ENCODE measurements at places on chromosomes 2 and 18.

DNA sequence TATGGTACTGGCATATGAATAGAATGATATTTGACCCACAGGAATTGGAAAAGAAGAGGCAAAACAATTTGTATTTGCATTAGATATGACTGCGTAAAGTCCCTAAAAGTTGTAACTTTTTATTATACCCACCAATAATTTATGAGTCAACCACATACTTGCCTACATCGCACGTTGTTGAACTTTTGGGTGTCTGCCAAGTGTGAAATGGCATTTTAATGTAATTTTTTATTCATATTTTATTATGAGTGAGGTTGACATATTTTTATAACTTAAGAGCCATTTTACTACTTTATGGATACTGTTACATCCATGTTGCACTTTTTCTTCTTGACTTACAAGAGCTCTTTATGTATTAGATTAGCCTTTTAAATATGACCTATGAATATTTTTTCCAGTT lies 4.6 kb downstream of the DSC2 start:
- no peak for DNase-seq

- DNase-seq: no peak
These were observed 417.0 kb downstream of the EIPR1 start for GRCh38 chr2:2960441-2961133.

DNA sequence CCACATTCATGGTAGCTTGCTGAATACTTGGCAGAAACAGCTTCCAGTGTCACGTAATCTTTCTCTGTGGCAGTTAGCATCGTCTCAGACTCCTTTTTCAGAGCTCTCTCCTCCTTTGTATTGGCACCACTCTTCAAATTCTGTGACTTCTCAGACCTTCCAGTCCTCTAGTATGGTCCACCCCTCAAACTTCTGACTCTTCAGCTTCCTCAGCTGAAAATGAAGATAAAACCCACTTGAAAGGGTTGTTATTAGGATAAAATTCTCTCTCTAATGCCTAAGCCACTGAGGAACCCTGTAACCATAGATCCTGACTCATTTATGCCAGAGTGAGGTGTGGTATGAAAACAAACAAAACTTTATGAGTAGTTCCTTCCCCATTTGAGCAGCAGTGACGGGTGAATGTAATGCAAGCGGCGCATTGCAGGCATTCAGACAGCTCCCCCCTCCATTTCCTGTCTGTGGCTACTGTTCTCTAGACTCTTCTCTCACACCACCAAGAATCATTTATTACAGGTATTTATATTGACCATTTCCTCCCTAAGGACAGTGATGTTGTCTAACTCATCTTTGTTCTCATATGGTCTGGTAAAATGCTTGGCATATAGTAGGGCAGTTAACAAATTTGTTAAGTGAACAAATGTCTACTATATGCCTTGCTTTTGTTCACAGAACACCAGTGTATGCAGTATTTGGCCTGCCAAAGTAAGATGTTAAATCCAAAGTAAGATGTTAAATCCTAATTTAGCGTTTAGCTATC lies 35.3 kb downstream of the GALNT1 start:
- peak; percentile 35 for DNase-seq

DNA sequence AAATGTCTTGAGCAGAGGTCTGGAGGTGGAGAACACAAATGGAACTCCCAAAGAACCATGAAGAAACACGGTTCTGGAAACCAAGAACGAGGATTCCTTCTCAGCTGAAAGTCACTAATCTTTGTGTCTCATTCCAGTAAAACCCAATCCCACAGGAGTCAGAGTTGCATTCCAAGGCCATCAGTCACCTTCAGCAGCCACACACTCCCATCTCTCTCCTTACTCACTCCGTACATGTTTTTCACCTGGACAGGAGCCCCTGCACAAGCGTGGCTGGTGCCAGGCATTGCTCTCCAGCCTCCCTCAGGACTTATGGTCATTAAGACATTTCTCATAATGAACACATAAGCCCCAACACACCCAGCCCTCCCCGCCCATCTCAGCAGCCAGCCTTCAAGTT lies 175.4 kb upstream of the SIX2 start:
- DNase-seq: peak; percentile 70

- DNase-seq: no peak
These were observed 44.6 kb upstream of the ACVR1 start for GRCh38 chr2:157920736-157921135.

Data from hepatic stellate cell (primary cell).